ENCODE measurements at places on chromosomes 6 and 20.
A peak's percentile ranks its signal among the peaks of the same experiment; 100 is the strongest.

DNA sequence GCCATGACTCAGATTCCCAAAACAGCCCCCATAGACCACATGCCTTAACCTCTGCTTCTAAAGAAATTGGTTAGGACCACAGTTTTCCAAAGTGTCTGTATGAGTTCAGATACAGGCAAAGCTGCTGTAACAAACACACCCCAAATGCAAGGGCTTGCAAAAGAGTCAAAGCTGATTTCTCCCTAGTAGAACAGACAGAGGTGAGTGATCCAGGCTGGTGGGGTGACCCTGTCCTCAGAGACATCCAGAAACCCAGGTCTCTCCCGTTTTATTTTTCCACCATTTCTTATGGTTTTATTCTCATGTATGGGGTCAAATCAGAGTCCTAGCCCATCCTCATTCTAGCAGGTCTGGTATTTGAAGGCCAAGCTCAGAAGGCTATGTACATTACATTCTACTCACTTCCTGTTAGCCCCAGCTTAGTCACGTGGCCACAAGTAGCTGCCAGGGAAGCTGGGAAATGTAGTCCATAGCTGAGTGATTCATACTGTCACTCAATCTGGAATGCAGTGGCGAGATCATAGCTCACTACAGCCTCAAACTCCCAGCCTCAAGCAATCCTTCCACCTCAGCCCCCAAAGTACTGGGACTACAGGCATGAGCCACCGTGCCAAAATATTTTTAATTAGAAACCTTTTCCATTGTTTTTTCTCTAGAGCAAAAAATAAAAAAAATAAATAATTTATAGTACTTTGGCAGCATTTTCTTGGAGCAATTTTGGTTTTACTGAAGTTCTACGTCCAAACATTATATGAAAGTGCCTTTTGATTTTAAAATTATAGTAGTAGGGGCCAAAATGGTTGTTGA, 175.2 kb downstream of the ZMYND8 start:
- peak; percentile 81 for DNase-seq

DNA sequence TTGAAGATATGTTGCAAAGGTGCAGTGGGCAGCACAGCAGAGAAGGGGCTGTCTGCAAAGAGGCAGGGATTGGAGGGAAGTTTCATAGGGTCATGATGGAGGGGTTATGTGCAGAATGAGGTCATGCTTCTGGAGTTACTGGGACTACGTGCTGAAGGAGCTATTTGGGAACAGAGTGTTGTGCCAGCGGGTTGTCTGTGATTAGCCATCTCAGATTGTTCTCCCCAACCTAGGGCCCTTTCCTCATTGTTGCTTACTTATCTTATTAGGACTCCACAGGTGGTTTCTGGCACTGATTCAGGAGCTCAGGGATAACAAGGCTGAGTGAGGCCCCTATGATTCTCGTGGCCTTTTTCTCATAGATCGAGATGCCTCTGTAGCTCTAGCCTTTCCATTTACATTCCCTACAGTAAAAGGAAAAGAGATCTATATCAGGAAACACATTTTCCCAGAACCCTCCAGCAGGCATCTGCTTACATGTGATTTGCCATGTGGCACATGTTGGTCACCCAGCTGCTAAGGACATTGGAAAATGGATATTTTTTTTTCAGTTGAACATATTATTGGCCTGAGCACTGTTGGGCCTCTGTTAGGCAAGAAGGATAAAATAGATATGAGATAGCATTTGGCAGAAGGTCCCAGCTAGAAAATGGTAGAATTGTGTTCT, 429.6 kb upstream of the PLCB4 start:
- DNase-seq = no peak

- DNase-seq = no peak
These were observed 19.9 kb downstream of the ADGRF1 start for GRCh38 chr6:47022191-47022590.

DNA sequence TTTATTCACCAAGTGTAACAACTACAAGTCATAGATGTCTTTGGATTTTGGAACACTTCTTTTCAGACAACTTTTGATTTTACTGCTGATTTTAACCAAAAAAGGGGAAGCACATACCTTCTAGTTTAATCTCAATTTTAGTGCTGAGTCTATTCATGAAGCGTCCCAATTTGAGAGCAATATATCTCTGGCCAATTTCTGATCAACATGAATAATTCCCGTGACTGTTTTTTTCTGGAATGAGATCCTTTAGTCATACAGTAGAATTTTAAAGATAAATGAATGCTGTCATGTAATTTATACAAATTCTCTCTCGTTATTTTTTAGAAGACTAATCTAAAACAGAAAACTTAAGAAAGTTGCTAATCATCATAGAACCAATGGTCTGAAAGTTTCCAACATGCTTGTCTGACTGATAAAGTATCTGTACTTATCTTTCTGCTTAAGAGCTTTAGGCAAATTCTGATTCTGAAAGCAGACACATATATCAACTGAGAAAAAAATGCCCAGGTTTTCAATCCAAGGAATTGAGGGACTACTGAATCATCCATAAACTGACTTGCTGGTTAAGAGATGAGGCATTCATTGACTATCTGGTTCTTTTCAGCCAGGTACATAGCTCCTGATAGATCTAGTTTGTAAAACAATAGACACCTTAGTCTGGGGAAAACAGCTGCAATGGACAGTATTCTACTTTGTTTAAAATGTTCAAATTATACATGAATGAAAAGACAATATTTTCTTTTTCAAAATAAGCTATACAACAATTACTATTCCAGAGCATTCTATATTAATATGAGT, 657.5 kb downstream of the RFPL4B start:
- DNase-seq = no peak

GRCh38 chr20:41048461-41049301, 20.1 kb downstream of the TOP1 start:
- no peak for DNase-seq

DNA sequence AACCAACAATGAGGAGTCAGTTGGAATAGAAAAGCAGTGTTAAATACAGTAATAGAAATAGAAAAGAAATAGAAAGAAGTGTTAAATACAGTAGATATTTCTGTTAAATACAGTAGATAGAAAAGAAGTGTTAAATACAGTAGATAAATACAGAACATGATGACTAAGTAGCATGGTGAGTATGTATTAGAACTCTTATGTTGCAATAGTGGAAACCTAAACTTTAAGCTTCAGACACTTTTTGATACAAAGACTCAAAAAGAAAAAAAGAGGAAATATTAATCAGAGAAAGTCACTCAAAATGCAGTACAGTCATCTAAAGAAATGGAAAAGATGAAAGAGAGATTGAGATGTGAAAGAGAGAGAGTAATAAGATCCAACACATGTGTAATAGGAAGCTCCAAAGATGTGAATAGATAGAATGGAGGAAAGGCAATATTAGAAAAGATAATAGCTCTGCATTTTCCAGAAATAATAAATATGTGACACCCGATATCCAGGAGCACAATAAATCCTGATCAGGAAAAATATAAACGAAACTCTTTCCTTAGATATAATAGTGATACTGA, 131.5 kb upstream of the KCNK16 start:
- peak; percentile 6 for DNase-seq

DNA sequence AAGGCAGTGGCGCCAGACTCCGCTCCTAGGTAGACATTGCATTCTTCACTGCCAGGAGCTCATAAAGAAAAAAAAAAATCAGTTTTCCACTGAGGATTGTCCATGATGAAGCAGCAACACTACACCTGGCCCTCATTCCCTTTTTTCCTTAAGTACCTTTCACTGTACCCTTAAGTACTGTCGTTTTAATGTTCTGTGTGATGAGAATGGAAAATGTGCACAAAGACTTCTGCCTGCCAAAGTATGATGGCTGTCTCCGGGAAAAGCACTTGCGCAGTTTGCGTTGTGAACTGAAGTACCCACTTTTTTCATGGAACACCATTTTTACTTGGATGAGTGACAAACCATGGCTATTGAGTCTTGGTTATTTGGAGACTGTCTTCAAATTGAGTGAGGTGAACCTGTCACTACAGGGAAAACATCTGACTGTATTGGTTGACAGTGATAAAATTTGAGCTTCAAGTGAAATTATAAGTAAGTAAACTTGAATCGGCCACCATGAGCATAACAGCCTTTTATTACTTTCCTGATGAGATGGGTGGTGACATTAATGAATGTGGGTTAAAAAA, 104.8 kb downstream of the NCOA3 start:
- DNase-seq = no peak

- DNase-seq = peak; percentile 22
These were observed 14.9 kb upstream of the TTPAL start for GRCh38 chr20:44460795-44461141.

GRCh38 chr20:14536738-14537137, 199.3 kb upstream of the FLRT3 start:
- DNase-seq = no peak

GRCh38 chr6:117674503-117674902, 766 bp upstream of the NUS1 start:
- DNase-seq = no peak

GRCh38 chr6:15526212-15526701, 136.6 kb downstream of the DTNBP1 start:
- DNase-seq = no peak

GRCh38 chr6:114367315-114367961, 24.6 kb upstream of the HS3ST5 start:
- DNase-seq = no peak

GRCh38 chr20:59163631-59164530, at the start of gene ZNF831:
Gene ZNF831, plus strand, starts transcription at chr20:59163821. Its CDS starts 27,199 bp downstream, at chr20:59191020.
- DNase-seq = no peak

All from NCI-H226 (cell line).